ENCODE measurements at places on chromosomes 12 and 14.

DNA sequence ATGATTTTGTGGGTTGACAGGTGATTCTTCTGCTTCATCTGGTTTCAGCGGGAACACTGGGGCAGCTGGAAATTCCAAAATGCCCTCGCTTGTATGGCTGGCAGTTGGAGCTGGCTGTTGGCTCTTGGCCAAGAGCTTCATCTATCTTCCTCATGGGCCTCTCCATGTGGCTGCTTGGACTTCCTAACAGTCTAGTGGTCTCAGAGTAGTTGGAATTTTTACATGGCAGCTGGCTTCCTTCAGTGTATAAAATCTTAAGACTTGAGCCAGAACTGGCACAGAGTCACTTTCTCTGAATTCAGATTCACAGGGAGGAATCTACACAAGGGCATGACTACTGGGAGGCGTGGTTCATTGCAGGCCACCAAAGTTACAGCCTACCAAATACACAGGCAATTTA lies 204.9 kb upstream of the RMST start:
- no peak for DNase-seq

- no peak for DNase-seq
Observed at GRCh38 chr12:62044450-62045135, 215.6 kb upstream of the USP15 start.

GRCh38 chr12:30580344-30580743 lies 115.3 kb downstream of the IPO8 start:
- no peak for DNase-seq

- no peak for DNase-seq
Observed at GRCh38 chr14:29165431-29165830, 398.8 kb downstream of the FOXG1 start.

GRCh38 chr14:104986487-104987164 lies 1.0 kb downstream of the CLBA1 start:
- DNase-seq = no peak

GRCh38 chr12:85253853-85254252 lies 26.2 kb upstream of the ALX1 start:
- DNase-seq = no peak

DNA sequence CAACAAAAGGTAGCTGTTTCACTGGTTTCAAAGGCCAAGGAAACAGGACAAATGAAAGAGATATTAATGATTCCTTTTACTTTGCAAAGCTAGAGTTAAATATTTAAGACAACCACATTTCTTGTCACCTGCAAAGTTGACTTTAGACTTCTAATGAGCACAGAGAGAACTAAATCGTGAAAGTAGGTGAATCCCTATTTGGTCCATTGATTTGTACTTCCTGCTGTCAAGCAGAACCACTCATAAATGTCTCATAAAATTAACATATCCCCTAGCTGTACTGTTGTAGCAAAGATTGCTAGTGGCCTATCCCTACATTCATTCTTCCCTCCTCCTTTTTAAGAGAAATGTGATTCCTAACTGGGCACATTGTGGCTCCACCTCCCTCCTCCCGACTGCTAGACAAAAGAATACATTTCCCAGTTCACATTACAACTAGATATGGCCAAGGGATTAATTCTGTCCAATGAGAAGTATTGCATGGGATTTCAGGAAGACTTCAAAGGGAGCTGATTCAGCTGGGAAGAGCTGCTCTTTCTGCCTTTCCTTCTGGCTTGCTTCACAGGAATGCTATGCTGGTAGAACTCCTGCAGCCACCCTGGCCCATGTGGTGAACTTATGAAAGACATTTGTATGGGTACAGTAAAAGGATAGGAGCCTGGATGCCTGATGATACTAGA lies 227.5 kb upstream of the ABCD2 start:
- DNase-seq = no peak

GRCh38 chr12:93144109-93144508 lies 215.0 kb upstream of the EEA1 start:
- DNase-seq = no peak

DNA sequence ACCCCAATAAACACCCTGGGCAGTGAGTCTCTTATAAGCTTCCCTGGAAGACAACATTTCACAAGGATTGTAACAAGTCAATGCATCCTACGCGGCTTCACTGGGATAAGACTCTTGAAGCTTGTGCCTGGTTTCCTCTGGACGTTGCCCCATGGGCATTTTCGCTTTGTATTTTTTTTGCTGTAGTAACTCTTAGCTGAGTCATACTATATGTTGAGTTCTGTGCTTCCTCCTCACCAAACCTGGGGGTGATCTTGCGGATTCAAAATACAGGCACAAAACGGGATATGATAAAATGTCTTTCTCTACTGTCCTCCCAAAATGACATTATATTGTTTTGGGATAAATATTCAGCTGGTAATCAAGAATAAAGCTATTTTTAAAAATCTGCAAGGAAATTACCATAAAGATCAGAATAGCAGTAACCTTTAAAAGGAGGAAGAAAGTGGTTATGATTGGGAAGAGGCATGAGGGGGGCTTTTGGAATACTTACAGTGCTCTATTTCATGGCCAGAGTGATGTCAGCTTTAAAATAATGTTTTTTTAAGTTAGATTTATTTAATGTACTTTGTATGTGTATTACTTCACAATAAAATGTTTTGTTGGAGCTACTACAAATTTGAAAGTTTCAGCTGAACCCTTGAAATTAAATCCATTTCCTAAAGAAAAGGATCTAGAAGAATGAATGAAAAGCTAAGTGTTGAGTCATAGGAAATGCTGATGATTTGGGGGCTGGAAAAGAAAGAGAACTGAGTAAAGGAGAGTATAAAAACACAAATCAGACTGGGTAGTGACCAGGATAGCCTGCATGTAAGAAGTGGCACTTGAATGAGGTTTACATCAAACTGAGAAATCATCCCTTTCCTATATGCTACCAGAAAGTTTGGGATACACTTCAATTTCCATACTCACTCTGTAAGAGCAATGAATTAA lies 14.7 kb downstream of the BTBD7 start:
- no peak for DNase-seq

DNA sequence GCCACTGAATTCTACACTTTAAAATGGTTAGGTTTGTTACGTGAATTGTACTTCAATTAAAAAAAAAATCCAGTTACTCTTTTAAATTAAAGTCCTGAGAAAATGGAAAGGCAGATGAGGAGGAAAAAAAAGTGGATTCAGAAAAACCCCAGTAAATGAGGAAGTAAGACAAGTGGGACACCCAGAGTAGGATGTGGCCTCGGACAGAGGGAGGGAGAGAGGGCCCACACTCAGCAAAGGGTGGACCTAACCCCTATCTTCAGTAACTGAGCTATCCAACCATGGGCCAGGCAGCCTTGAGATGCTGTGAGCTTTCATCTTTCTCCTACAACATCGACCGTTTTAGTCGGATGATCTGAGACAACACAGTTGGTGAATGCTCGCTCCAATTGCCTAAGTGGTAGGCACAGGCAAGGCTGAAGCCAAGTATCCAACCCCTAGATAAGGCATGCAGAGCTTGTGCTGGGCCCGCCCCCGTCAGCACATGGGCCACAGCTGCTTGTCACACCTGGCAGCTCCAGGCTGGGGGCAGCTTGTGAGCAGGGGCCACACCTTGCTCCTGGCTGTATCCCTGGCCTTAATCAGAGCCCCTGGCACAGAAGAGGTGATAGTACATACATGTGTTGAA lies 142.1 kb downstream of the TTC7B start:
- DNase-seq = no peak
